Stimulated activated CD4-positive, alpha-beta T cell treated with anti-CD3 and anti-CD28 coated beads, Interleukin-4, amount 100 ng/mL, for 4 hours (primary cell): ENCODE measurements at places on chromosomes 12 and 14.
A peak's percentile ranks its signal among the peaks of the same experiment; 100 is the strongest.

- no peak for DNase-seq
Measured at GRCh38 chr12:50686976-50687375, 76.9 kb upstream of the ATF1 start.

GRCh38 chr12:18264581-18265075, 3.3 kb downstream of the PIK3C2G start:
- no peak for DNase-seq

GRCh38 chr14:77026166-77026929, 2.2 kb downstream of the IRF2BPL start:
- DNase-seq = no peak

- no peak for DNase-seq
Measured at GRCh38 chr14:59310633-59311032, 122.2 kb downstream of the DAAM1 start.

GRCh38 chr12:112456029-112456428, 37.3 kb downstream of the PTPN11 start:
- no peak for DNase-seq

GRCh38 chr12:129226005-129226404, 372.7 kb downstream of the GLT1D1 start:
- no peak for DNase-seq

DNA sequence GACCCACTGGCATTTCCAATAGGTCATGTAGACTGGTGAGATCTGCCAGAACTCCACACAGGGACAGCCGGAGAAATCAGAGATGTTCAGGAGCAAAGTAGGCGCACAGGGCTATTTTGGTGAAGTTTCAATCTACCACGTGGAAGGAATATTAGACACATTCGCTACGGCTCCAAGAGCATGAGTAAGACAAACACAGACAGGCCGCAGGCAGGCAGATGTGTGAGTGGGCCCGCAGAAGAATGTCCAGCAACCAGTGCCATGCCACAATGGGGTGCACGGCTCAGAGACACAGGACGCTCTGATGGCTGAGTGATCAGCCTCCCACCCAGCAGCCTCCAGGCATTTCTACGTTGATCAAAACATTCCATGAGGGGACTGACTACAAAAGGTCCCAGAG, 10.4 kb downstream of the SLC15A4 start:
- DNase-seq = no peak

DNA sequence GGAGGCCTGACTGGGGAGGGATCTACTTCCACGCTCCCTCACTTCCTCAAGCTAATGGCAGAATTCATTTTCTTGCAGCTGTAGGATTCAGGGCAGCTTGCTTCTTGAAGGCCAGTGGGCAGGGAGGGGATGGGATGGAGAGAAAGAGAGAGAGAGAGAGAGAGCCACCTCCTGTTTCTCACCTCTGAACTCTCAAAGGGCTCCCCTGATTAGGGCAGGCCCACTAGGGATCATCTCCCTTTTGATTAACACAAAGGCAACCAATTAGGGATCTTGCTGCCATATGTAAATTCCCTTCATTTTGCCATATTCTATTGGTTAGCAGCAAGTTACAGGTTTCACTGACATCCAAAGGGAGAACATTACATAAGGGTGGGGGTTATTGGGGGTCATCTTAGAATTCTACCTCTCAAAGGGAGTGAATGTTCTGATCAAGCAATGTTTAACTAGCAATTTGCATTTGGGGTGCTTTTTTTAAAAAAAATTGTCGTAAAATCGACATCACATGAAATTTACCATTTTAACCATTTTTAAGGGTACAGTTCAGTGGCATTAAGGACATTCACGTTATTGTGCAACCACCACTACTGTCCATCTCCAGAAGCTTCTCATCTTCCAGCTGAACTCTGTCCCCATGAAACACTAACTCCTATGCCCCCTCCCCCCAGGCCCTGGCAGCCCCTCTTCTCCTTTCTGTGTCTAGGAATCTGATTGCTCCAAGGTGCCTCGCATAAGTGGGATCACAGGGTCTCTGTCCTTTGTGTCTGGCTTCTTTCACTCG, 47.3 kb upstream of the NCOR2 start:
- no peak for DNase-seq

GRCh38 chr14:72146241-72146640, 214.0 kb downstream of the RGS6 start:
- no peak for DNase-seq

DNA sequence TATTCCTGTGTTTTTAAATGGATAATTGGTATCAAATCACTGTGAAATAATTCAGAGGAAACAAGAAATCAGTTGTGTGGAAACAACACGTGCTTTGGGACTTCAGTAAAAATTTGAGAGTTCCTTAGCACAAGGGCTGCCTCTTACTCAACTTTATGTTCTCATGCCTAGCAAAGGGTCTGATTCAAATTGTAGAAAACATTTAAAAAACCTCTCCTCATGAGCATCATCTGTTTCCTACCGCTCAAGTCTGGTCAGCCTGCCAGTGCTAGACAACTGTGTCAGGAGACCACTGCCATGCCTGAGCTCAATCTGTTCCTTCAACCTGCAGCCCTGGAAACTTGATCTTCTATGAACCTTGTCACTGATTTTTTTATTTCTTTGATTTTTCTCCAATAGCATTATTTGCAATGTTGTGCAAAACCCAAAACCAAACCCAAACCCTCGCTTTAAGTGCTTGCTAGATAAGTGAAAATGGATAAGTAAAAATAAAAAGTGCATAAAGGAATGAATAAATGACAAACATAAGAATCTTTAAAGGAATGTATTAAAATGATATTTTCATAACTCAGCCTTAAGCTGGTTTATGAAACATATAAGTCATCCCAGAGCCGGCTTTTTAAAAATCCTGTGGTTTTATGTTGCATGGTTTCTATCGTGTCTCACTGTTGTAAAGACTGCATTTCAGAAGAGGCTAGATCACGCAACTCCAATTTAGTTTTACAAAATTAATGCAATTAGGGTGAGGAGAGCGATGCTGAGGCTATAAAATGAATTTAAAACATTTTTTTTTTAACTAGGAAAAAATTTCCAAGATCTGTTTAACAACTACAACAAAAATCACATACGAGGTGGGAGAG, 361.2 kb upstream of the PDE3A start:
- no peak for DNase-seq

DNA sequence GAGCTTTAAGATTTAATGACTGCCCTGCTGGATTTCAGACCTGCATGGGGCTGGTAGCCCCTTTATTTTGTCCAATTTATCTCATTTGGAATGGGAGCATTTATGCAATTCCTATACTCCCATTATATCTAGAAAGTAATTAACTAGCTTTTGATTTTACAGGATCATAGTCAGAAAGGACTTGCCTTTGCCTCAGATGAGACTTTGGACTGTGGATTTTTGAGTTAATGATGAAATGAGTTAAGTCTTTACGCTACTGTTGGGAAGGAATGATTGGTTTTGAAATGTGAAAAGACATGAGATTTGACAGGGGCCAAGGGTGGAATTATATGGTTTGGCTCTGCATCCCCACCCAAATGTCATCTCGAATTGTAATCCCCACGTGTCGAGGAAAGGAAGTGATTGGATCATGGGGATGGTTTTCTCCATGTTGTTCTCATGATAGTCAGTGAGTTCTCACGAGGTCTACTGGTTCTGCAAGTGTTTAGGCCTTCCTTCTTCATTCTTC, 213.1 kb upstream of the DCN start:
- no peak for DNase-seq

DNA sequence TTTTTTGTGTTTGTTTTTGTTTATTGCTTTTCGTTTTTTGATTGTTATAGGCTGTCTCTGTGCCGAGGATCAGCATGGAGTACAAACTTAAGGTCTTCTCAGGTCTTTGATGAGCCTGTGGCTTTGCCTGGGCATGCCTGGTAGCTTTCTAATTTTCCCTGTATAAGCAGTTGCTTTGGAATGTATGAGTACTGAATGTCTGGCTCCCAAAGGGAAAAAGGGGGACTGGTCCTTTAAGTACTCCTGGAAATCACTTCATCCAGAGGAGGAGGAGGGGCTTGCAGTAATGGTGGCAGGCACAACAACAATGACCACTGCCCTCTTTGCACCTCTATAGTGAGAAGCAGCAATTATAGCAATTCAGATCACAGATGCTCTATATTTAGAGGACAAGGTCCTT, 67.6 kb upstream of the TTC7B start:
- DNase-seq = no peak

GRCh38 chr12:131911851-131912477, 17.1 kb upstream of the PUS1 start:
- DNase-seq = no peak

DNA sequence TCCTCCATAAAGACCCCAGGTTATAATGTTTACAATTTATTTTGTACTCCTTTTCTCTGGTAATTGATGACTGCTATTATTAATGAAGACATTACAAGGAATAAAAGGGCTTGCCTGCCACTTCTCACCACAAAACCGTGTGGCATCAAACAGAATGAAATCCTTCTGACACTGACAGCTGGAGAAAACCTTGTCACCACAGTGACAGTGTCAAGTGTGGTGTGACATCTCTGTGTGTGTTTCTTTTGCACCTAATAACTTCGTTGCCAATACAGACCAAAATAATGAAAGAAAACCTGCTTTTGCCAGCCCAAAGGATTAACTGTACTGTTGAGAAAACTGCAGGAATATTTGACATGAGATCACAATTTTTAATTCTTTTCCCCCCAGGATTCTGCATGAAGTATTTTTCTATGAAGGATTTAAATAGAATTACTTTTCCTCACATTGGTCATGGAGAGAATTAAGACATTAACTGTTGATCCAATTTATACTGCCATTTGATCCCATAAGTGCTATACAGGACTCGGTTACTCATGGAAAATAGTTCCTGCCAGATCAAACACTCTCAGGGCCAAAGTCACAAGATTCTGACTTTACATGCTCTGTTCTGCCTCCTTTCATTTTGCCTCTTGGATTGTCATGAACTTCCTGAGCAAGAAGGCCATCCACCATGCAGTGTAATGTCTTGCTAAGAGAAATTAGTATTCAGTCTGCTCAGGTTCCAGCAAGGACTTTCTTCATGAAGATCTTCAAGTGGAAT, 60.4 kb upstream of the IFNG-AS1 start:
- DNase-seq = no peak

- DNase-seq = no peak
Measured at GRCh38 chr14:55074662-55075061, 23.2 kb downstream of the MAPK1IP1L start.

- DNase-seq = no peak
Measured at GRCh38 chr12:25087596-25087995, 107.4 kb downstream of the DNAI7 start.

GRCh38 chr12:57549909-57550640, at the start of gene KIF5A:
Gene KIF5A (plus strand): TSS chr12:57550044. CDS start chr12:57550272, 228 bp downstream.
- DNase-seq = peak; percentile 58

DNA sequence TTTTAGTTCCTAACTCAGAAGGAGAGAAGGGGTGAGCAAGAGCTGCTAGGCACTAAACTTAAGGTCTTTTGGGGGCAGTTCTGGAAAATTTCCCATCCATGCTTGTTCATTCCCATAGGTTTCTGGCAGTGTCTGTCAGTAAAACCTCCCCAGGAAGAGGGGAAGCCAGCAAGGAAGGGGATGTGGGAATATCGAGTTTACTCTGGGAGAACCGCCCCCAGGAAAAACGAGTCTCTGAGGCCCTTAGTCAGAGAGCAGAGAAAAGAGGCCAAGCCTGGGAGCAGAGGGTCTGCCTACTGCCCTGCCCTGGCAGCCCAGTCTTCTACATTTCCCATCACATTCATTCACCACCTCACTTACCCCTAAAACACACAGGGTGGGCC, 55.9 kb downstream of the TMCC3 start:
- DNase-seq = no peak

DNA sequence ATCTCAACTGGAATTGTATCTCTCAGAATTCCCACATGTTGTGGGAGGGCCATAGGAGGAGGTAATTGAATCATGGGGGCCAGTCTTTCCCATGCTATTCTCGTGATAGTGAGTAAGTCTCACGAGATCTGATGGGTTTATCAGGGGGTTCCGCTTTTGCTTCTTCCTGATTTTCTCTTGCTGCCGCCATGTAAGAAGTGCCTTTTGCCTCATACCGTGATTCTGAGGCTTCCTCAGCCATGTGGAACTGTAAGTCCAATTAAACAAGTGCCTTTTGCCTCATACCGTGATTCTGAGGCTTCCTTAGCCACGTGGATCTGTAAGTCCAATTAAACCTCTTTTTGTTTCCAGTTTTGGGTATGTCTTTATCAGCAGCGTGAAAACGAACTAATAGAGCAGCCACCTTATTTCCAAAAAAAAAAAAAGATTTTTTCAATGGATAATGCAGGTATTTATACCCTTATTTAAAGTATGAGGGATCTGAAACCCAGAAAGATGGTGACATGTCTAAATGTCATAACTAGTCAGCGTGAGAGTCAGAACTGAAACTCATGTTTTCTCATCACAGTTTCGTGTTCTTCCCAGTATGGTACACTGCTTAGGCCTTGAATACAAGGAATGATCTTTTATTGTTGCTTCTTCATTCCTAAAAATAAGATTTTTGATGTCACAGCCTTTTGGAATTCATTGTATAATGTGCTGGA, 89.6 kb downstream of the ERC1 start:
- DNase-seq = no peak

- DNase-seq = no peak
Measured at GRCh38 chr12:62707939-62708338, 227.0 kb downstream of the PPM1H start.
